ENCODE measurements at places on chromosomes 1 and 21.

DNA sequence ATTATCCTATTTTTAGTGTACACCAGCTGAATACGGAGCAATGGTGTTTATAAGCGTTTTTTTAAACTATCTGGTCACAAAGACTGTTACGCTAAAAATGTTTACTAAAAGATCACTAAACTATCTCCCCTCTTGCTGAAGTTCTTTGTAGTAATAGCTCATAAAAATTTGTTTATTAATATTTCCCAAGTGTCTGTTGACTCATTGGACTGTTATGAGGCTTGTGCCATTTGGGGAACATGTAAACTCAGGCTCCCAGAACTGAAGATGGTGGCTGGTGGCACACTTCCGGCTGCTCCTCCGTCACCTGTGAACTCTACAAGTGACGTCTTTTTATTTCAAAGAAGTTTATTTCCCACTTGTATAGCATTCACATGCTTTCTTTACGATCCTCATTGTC, 46.3 kb downstream of the AIDA start:
- no peak for DNase-seq

- no peak for DNase-seq
Measured at GRCh38 chr1:77534456-77534855, 148.0 kb downstream of the ZZZ3 start.

GRCh38 chr1:89810302-89810701, 10.5 kb upstream of the LRRC8D start:
- DNase-seq = no peak

GRCh38 chr1:248421384-248421783, 18.5 kb downstream of the OR2T1 start:
- no peak for DNase-seq

DNA sequence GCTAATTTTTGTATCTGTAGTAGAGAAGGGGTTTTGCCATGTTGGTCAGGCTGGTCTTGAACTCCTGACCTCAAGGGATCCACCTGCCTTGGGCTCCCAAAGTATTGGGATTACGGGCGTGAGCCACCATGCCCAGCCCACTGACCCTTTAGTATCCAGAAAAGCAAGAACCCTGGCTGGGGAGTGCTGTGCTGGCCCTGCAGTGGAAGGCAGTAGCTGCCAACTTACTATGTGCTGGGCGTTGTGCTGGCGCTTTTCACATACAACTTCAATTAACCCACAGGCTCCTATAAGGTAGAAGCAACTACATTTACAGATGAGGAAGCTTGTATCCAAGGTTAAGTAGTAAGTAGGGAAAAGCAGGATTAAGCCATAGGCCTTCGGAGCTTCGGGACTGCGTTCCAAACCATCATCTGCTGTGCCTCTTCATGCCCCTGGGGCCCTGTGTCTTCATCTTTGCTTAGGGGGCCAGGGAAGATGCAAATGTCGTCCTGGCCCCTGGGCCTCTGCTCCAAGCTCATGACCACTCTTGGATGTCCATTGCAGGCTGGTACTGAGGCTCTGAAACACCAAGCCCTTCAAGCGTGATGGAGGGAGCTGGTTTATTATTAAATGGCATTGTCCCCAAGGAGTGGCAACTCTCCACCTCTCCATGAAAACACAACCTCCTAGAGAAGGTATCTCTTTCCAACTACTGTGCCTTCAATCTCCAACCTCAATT, 8.7 kb upstream of the CPLANE2 start:
- DNase-seq = no peak

DNA sequence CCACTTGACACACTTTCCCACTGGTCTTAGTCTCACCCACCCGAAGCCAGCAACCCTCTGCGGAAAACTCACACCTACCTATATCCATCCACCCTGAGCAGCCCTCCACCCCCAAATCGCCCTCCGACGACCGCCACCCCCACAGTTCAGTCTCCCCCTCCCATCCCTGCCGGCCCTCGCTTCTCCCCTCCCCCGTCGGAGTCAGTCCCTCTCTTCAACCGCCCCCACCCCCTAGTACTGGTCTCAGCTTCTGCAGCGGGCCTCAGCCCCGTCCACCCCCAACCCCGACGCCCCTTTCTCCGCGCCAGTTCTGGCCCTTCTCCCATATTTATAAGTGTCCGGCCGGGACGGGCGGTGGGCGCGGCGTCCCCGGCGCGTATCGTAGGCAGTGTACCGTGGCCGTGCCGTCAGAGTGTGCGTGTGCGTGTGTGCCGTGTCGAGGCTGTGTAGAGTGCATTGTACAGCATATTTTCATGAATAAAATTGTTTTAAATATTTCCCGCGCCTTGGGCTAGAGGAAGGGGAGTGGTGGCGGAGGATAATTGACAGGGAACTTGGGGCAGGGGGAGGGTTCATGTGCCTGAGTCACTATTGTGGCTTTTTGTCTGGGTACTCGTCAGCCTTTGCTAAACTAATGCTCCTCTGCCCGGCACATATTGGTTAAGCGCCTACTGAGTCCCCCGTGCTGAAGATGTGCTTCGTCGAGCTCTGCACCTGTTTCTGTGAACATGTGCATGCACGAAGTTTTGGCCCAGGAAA, 22.0 kb downstream of the FOXO6 start:
- no peak for DNase-seq
